ENCODE measurements at places on chromosomes 1 and 21. TPM values are rescaled to one million over a fixed set of nuclear protein-coding genes. Genes with fewer than 3 reads are reported as not detected.

Gene MYCL
- total RNA-seq = not detected

Gene LCE1D
- total RNA-seq = not detected

Gene CD48
- total RNA-seq = 10.4 TPM

Gene FCGR3A
- 21.1 TPM for total RNA-seq

Gene RUNX1
- 34.6 TPM for total RNA-seq

Gene KRTAP19-5
- total RNA-seq = not detected

Gene OR2T35
- not detected for total RNA-seq

Gene HOOK1
- 0.22 TPM for total RNA-seq

Gene ERG
- total RNA-seq = 44.1 TPM

Gene SLAMF9
- total RNA-seq = 16.5 TPM

Gene AIM2
- not detected for total RNA-seq

Gene ANKRD34A
- total RNA-seq = 0.22 TPM

Gene VANGL2
- 0.98 TPM for total RNA-seq

Gene LCE1A
- total RNA-seq = not detected

Gene C1orf87
- total RNA-seq = not detected

Gene CSMD2
- total RNA-seq = 0.38 TPM

Gene DNALI1
- total RNA-seq = 1.7 TPM

Gene RXFP4
- not detected for total RNA-seq

Gene ZNF593
- 17.7 TPM for total RNA-seq

Gene NFASC
- 2.8 TPM for total RNA-seq

Gene FCER1G
- total RNA-seq = 510 TPM

Gene LRRC53
- not detected for total RNA-seq

Gene CR1
- total RNA-seq = 23.1 TPM

Gene IGSF3
- total RNA-seq = 1.9 TPM

Gene LRRC38
- total RNA-seq = not detected
